ENCODE measurements at places on chromosomes 16 and 17.

DNA sequence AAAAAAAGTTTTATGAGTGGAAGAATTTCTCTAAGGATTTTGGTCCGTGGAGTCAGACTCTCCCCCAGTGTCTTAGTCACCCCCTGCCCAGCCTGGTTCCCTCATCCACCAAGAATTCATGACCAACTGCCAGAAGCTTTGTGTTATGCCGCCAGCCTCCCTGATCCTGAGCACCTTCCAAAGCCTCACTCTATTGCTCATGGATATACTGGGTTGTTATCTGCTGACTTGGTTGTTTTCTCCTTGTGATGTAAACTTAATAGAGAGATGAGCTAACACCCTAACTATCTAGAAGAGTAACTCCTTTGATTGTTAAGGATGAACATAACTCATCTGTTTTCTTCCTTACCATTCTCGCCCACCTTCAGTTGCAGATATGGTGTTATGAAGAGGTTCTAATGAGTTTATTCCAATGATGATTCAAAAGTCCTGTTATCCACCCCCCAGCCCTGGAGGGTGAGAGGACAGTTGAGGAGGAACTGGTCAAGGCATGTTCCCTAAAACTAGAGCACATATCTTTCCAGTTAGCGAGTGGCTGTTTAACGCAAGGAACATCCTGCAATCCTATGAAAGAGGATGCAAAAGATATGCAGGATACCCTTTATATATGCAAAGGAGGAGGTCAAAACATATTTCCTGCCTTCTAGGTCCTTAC is 1.5 kb upstream of the PSMD3 start:
- no peak for DNase-seq

DNA sequence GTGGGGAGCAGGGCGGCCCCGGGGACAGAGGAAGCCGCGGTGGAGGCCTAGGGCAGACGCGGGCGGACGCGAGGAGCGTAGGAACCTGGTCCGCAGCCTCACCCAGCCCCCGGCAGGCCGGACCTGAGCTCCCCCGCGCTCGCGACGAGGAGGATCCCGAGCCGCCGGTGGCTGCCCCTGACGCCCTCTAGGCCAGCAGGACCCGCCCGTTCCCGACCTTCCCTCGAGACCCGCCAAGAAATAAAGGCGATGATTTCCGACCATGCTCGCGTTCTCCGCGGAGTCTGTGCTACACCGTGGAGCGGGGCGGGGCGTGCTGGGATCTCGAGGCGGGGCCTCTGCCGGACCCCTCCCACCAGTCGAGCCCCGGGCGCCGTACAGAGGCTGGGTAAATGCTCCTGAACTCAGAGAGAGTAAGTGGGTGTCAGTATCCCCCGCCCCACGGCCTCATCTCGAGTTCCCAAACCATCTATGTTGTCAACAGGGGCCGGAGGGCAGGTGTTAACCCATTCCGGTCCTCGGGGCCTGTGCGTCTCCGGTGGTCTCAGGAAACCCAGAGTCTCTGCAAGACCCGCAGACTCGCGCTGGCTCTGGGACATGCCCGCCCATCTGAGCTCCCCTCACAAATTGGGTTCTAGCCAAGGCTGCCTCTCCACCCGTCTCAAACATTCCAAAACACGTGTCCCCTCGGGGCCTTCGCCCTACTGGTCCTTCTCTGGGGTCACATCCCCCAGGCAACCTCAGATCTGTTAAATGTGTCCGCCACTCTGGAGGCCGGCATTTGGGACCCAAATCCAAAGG is 13.7 kb downstream of the SYCE1L start:
- DNase-seq, result no peak

DNA sequence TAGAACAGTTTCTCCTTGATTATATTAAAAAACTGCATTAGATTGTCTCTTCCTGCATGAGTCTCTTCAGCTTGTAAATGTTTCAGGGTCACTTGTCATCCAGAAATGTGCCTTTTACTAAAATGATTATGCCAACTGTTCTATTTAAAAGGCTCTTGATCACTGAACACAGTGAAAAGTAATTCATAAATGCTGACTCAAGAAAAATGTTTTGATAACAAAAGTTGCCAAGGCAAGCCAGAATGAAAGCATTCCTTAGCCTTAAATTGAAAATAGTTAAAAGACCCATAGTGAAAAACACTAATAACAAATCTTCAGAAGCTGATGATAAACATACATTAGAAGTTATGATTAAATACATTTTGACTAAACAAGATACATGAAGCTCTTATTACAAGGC is 356.0 kb upstream of the KIF2B start:
- no peak for DNase-seq

GRCh38 chr16:19601083-19601976 is 45.8 kb downstream of the VPS35L start:
- DNase-seq, result no peak

DNA sequence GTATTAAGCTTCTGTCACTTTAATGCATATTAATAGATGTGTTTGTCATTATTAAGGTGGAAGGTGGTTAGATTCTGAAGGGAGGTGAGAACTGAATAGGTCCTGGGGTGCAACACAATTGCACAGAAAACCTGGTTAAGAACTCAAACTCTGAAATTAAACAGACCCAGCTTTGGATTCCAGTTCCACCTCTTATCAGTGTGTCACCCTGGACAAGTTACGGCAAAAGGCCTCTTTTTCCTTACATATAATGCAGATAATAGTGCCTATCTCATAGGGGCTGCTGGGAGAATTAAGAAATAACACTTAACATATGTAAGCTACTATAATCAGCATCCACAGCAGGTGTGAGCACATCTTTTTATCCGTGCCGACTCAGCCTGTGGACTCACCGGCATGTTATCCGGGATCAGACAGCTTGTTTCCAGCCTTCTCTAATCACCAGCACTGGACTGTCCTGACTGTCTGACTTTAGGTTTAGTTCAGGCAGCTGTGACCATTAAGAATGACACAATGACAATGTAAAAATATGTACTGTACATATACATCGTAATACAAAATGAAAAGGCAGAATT is 31.4 kb downstream of the TEX2 start:
- DNase-seq, result no peak

- no peak for DNase-seq
Observed at GRCh38 chr16:5900046-5900445, 802.5 kb upstream of the EEF2KMT start.

DNA sequence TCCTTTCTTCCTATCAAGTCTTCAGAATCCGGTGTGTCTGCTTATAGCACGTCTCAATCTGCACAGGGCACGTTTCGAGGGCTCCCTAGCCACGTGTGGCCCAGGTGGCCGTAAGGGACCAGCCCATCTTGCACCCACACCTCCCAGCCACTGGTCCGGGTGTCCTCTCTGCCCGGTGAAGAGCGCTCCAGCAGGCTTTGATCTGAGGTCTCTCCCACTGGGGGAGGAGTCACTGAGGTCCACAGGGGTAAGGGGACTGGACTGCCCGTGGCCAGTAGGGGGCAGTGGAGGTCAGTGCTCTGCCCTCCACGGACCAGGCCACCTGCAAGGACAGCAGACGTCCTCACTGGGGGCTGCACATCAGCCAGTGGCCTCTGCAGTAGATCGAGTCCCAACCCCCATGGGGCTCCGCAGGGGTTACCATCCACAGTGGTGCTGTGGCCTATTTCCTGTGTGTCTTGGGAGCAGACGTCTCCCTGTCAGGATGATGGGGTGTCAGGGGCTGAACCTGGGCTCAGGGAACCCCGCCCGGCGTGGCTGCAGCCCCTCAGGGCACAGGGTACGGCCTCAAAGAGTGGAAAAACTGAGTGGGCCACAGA is 204.1 kb upstream of the CIBAR2 start:
- DNase-seq, result no peak

DNA sequence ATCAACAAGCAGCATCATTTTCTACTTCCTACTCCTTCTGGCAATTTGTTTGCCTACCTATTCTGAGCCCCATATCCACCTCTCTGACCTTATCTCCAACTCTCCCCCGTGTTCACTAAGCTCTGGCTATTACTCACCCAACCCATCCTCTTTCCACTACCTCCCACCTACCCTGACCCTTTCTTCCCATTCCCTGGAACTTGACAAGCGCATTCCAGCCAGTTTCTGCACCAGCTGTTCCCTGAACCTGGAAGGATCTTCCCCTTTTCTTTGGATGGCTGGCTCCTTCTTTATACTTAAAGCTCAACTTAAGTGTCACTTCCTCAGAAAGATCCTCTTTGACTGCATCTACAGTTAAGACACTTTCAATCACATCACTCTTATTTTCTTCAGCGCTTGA is 2.2 kb downstream of the DCUN1D3 start:
- DNase-seq, result no peak

DNA sequence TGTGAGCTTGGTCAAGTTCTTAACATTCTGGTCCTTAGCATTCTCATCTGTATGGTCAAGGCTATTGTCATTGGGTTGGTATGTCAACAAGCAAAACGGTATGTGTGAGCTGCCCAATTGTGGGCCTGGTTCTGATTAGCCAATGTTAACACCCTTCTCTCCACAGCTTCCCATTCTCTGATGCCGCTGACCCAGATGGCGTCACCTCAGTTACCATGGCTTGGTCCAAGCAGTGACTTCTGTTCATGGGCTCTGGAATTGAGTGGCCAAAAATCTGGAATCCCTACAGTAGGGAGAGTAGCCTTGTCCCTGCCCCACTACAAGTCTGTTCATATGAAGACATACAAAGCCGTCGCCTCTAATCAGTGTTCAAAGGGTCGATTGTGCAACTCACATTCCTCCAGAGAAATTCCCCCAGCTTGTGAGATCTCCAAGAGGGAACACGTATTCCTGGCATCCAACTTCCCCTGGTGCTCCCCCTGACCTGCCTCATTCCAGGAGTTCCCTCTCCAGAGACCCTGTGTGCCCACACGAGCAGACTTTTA is 15.8 kb downstream of the TMEM98 start:
- no peak for DNase-seq

DNA sequence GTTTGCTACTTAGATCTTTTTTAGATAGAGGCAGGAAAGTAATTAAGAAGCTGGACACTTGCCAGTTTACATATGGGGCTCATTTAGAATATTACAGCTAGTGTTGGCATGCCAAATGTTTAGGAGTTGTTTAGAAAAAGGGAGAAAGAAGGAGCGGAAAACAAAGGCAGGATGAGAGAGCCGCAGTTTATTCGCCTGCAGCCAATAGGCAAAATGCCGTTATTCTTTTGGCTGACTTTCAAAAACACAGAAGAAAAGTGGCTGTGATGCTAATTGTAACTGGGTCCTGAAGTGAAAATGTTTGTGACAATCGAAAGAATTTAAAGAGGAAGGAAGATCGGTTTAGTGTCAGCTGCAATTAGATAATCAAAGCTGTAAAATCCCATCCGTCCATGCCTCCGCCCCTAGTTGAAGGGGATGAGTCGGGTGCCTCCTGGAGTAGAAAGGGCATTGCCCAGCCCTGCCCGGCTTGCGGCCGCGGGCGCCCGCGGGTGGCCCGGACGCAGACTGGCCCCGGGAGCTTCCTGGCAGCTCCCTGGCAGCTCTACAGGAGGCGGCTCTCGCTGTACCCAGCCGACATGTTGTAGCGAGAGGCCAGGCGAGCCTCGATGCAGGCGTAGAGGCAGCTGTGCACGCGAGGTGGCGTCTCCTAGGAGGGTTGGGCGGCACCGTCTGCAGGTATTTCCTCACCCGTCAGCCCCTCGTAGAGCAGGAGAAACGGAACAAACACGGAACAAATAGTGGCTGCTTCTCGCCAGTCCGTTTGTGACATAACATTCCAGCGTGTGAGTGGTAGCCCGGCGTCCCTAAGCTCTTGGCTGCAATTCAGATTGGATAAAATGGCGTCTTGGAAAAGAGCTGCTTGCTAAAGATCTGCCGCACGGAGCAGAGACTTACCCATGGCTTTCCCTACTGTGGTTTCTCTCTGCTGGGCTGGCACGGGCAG is 82.2 kb downstream of the TNRC6C start:
- DNase-seq, result no peak

GRCh38 chr17:17084317-17084835 is 42.1 kb downstream of the MPRIP start:
- DNase-seq, result no peak

- no peak for DNase-seq
Observed at GRCh38 chr17:77631307-77631706, 327.2 kb upstream of the TNRC6C start.

- peak; percentile 76 for DNase-seq
Observed at GRCh38 chr17:47099987-47100711, 88.9 kb downstream of the CDC27 start.

DNA sequence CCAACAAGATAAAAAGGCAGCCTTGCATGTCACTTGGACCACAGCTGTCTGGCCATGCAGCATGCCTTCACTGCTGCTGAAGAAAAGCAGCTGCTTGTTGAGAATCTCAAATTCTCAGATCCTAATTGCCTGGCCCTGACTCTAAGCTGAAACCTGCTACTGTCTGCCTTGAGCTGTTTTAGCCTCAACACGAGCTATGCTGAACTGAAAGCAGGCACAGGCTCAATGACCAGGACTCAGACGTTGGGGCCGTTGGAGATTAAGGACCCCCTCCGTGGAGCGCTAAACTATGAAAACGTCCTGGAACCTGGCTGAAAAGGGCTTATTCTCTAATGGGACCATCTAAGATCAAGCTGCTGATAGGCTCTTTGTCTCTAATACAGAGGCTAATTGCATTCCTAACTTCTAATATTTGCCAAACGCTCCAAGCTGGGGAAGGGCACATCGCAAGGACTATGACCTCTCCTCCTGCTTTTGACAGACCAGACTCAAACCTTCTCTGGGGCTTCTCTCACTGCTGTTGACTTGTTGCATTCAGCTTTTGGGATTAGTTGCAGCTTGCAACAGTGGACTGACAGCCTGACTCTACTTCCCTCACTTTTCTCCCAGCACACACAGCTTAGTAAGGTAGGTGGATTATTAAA is 4.6 kb upstream of the PLK1 start:
- DNase-seq, result no peak

All from NK-92 treated with Interleukin-12 subunit alpha and Interleukin-12 subunit beta, amount 100 ng/mL, for 24 hours (cell line).